ENCODE measurements at places on chromosomes 5 and 9.
A peak's percentile ranks its signal among the peaks of the same experiment; 100 is the strongest.

DNA sequence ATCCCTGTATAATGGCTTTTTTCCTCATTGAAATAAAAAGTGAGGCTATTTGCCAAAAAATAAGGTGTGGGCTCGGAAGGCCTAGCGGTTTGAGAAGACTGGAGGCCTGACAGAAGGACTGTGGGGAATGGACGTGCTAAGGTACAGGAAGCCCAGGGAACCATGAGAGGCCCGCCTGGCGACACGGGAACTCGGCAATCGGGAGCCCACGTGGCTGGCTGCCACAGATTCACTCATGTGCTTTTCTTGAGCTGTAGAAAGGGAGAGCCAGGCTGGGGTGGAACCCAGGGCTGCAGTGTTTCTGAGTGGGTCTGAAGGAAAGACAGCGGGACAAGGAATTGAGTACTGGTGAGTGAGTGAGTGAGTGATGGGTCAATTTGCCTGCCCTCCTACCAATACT lies 11.9 kb upstream of the DDX41 start:
- H3K4me3 ChIP-seq, result no peak overlapping the region
- no peak for DNase-seq
- H3K27ac ChIP-seq, result no peak overlapping the region
- no peaks in the 10 kb centered on the region for H3K27me3 ChIP-seq
- H3K36me3 ChIP-seq, result peaks cover 19% of the 10 kb centered on the region

DNA sequence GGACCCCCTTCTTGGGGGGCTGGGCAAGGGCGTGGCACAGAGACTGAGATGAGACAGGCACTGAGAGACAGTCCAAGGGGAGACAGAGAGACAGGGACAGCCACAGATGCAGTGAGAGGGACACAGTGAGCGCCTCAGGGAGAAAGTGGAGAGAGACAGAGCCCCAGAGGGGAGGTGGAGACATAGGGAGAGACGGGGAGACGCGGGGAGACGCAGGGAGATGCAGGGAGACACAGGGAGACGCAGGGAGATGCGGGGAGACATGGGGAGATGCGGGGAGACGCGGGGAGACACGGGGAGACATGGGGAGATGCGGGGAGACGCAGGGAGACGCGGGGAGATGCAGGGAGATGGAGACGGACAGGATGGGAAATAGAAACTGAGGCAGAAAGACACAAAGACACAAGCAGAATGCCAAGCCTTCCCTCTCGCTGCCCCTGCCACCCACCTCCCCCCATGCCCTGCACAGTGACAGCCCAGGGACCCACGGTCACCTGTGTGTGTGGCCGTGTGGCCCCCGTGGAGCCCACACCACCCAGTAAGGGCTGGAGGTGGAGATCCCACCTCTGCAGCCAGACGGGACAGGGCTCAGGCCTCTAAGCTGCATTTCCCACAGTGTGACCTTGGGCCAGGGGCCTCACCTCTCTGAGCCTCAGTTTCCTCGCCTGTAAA lies 8.8 kb downstream of the FIBCD1 start:
- no peaks in the 10 kb centered on the region for H3K36me3 ChIP-seq
- H3K27ac ChIP-seq, result no peak overlapping the region
- no peak overlapping the region for H3K4me3 ChIP-seq
- peaks cover 24% of the 10 kb centered on the region for H3K4me1 ChIP-seq

DNA sequence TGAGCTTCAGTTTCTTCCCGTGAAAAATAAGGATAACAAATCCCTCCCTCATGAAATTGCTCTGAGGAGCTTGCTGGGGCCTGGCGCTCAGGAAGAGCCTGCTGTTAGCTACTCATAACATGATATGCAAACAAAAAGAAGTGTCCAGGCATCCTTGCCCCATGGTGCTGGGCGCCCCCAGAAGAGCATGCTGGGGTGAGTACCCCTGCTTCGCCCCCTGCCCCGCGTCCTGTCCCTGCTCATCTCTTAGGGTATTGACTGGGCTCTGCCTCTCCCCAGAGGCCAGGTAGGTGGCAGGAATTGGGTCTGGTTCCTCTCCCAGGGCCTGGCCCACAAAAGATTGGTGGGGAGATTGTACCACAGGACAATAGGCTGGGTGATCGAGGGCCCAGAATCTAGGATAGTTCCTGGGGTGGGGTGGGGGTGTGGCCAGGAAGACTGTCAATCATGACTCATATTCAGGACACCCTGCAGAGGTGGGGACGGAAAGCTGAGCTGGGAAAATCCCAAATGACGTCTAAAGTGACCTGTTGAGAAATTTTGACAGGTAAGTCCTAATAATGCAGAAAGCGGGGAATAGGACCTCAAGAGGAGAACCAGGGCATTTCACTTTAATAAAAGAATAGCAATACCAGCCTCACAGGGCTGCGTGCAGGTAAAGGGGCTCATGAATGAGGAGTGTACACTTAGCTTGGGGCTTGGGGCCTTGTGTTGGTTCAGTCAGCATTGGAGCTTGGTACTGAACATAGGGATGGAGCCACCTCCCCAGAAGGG lies 8.9 kb downstream of the PITX1 start:
- no peak overlapping the region for H3K4me3 ChIP-seq
- H3K4me1 ChIP-seq, result peaks cover 6% of the 10 kb centered on the region
- H3K27ac ChIP-seq, result no peak overlapping the region
- H3K27me3 ChIP-seq, result no peaks in the 10 kb centered on the region
- H3K36me3 ChIP-seq, result no peaks in the 10 kb centered on the region
- DNase-seq, result no peak

DNA sequence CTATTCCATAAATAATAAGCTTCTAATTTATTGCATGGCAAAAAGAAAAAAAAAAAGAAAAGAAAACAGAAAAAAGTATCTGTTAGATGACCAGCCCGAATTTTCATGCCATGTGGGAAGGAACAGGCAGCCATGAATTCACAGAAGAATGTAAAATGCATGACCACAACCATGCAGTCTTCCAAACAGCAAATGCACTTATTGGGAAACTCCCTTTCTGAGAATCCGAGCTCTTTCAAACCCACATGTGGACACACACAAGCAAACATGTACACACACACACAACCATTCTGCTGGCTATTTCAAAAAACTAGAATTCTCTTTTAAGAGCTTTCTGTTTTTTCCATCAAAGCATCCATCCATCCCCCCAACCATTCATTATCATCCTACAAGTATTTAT lies 236.1 kb downstream of the DNAH5 start:
- no peaks in the 10 kb centered on the region for H3K27me3 ChIP-seq
- no peak overlapping the region for H3K27ac ChIP-seq
- H3K36me3 ChIP-seq, result no peaks in the 10 kb centered on the region
- H3K4me3 ChIP-seq, result no peak overlapping the region
- H3K4me1 ChIP-seq, result no peaks in the 10 kb centered on the region
- DNase-seq, result no peak

DNA sequence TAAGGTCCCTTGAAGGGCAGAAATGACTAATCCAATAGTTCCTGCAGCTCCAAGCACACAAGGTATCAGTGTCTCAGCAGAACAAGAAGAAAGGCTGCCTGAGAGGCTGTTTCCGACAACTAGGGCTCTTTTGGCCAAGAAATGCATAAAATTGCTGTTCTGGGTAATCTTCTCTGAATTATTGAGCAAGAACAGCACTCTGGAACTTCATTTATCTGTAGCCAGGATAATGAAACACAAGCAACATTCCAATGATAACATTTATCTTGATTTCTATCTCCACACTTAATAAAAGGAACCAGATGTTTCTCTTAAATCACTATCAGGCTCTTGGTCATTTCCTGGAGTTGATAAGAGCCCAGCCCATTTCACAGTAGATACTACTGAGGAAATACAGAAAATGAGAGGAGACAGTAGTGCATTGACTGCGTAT lies 17.0 kb upstream of the AUH start:
- DNase-seq, result no peak
- H3K4me3 ChIP-seq, result no peak overlapping the region
- no peak overlapping the region for H3K27ac ChIP-seq

- no peak overlapping the region for H3K27ac ChIP-seq
- no peak for DNase-seq
- no peak overlapping the region for H3K4me3 ChIP-seq
Measured at GRCh38 chr5:168793841-168794837, 215.0 kb upstream of the PANK3 start.

- H3K27ac ChIP-seq, result peak overlapping the region; percentile 49
- H3K4me3 ChIP-seq, result no peak overlapping the region
- no peaks in the 10 kb centered on the region for H3K36me3 ChIP-seq
- DNase-seq, result no peak
Measured at GRCh38 chr5:132425009-132425937, 55.8 kb downstream of the SLC22A5 start.

DNA sequence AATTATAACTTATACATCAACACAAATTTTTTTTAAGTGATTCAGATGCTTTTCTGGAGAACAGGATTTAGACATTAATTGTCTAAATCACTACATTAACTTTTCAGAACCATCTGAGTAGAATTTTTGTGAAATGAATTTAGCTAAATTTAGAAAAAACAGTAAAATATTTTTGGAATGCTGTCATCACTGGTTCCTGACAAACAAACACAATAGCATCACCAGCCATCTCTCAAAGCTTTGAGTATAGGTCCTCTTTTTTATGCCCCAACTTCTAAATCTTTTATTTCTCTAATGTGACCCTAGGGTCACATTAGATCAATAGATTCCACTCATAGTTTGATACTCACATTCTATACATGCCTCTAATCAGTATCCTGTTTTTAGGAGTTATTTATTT lies 104.6 kb downstream of the PRR16 start:
- no peaks in the 10 kb centered on the region for H3K36me3 ChIP-seq
- H3K4me3 ChIP-seq, result no peak overlapping the region
- no peak for DNase-seq
- no peak overlapping the region for H3K27ac ChIP-seq
- no peaks in the 10 kb centered on the region for H3K4me1 ChIP-seq

DNA sequence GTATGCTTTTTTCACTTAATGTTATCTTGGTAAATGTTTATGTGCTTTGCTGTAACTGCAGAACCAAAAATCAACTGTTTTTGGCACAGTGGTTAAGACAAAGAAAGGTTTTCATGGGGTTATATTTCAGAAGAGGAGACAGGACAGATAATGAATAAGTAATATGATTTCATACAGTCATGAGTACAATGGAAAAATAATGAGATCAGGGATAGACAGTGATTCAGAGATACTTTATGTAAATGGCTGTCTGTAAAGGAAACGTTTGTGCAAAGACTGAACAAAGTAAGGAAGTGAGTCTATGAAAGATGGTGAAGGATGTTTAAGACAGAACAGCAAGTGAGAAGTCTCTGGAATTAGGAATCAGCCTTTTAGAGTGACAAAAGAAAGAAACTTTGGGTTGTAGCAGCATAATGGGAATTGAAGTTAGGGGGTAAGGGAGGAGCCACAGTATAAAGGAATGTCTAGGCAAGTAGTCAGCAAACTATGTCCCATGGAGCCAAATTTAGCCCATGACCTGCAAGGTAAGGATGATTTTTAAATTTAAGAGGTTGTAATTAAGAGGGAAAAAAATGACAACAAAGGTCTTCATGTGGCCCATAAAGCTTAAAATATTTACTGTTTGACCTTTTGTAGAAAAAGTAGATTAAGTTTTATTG lies 55.0 kb downstream of the TNPO1 start:
- no peaks in the 10 kb centered on the region for H3K27me3 ChIP-seq
- H3K36me3 ChIP-seq, result peaks cover 70% of the 10 kb centered on the region
- no peak overlapping the region for H3K27ac ChIP-seq
